ENCODE measurements at places on chromosomes 3 and 15.

DNA sequence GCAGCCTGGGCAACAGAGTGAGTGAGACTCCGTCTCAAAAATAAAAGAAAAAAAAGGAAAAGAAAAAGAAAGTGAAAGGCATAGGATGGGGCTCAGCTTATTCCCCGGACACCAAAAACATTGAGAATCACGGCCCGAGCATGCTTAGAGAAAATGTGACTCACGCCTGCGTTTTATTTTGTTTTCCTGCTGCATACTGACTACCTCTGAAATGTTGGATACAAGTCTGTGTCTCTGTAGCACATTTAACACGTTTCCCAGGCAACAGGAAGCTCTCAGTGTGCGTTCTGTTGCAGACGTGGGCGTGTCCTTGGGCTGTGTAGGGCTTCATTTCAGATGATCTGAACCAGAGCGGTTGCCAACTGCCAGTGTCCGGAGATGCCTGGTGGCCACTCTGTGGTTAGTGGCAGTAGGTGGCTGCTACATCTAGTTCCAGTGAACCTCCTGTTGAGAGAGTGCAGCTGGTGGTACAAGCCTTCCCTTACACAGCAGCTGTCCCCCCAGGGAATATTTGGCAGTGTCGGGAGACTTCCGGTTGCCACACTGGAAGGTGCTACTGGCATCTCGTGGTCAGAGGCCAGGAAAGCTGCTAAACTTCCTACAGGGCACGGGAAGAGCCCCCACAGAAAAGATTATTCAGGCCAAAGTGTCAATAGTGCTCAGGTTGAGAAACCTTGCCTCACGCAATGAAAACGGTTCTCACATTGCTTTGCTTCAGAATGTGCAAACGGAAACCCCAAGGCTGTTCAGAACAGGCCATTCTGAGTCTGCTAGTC is 3.0 kb downstream of the SLC51A start:
- DNase-seq: peak; percentile 97

- no peak for DNase-seq
Observed at GRCh38 chr15:82571722-82572222, 31.5 kb upstream of the RPS17 start.

- no peak for DNase-seq
Observed at GRCh38 chr3:78221300-78221699, 1181.4 kb downstream of the ROBO2 start.

- DNase-seq: no peak
Observed at GRCh38 chr15:31301673-31301990, 25.0 kb upstream of the KLF13 start.

DNA sequence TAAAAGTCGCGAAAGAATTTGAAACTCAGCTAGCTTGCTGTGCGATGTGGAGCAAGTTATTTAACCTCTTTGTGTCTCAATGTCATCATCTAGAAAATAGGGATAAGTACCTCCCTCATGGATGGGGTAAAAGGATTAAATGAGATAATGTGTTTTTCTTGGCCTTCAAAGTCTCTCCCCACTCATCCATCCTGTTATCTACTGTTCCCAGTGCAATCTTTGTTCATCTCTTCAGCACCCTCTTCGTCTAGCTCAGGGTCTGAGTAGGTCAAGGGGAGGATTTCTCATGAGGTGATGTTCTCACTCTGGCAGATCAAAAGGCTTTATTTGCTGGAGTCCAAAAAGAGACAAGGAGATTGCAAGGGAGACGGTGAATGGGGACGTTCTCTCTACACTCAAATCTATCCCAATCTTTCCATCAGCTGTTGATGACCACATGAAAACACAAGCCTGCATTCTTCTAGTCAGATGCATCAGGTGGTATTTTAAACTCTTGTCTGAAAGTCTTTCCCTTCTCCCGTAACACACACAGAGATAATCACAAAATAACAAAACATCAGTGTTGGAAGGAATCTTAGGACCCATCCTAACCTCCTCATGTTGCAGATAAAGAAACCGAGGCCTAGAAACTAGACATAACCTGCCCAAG is 1.3 kb downstream of the MESD start:
- no peak for DNase-seq

- no peak for DNase-seq
Observed at GRCh38 chr3:52086461-52086860, 30.1 kb upstream of the DUSP7 start.

DNA sequence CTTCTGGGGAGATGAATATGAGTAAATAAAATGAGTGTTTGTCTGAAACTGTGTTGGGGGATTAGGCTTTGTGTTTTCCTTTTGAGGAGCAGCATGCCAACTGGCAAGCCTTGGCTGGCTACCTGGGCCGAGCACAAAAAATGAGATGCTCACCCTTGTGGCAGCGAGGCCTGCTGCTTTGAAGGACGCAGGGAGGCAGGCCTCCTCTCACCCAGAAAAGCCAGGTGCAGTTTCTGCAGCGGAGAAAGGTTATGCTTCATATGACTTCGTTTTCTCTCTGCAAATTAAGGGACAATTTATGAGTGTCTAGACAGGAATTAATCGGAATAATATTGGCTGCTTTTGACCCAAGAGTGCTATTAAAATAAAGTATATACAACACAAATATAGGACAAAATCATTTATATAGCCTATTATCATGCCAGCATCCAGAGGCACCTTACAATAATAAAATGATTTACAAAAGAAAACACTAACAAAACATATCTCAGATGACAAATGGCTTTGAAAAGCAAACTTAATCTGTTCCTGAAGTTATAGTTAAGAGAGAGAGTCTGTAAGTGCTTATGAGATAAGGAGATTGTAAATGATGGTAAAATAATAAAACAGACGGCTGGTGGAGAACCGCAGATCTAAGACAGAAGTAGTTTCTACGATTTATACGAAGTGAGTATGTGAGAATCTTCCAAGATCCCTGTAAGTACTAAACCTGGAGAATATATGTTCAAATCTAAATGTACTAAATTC is 682.8 kb upstream of the NR2F2 start:
- no peak for DNase-seq

DNA sequence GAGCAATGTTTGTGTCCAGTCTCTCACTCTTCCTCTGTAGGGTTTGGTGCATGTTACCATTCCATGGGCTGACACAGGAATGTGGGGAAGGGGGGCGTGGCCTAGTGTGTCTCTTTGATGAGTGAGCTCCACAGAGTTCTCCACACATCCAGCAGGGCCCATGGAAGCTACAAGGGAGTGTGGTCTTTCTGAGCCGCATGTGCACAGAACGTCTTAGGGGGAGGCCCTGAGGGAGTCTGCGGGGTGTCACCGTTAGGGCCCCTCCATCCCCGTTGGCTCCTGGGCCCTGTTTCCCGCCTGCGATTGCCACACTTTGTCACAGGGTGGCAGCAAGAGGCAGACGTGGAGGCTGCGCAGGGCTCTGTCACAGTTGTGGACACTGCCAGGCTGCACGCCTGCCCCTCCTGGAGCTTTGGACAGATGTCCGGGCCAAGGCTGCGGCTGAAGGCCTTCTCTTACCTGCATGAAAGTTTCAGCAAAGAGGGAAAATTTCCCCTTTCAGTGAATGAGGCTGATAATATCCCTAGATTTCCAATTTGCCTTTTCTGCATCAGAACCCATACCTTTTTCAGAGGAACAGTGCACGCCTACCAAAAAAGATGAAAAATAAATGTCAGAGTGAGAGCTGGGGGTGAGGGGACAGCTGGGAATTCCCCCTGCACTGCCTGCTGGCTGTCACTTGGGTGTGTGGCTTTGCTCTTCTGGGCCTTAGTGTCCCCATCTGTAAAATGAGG is 24.3 kb downstream of the CACNA2D3 start:
- no peak for DNase-seq

- DNase-seq: no peak
Observed at GRCh38 chr15:51668446-51668845, 12.9 kb upstream of the SCG3 start.

DNA sequence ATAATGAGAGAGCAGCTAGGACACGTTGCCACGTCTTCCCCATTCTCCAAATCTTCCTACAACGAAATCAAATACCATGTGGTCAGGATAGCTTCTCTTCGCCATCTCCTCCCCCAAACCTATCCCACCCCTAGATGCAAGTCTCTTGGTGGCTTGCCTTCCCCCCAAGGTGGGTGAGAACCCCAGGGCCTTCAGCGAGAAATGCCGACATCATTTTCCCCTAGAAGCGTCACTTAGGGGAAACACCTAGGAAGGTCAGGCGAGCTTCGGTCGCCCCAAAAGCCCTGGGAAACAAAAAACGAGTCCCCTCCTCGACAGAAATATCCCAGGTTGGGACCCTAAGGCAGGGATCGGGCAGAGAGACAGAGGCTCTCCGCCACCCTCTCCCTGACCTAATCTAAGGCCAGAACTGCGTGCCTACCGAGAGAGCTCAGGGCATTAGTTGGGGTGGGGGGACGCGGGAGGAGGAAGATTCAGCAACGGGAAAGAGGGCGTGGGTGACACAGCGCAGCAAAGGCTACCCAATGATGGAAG is 502 bp downstream of the DPH3 start:
- no peak for DNase-seq

Measured in HL-60 (cell line).